ENCODE measurements at places on chromosomes 11 and 22. TPM values are rescaled to one million over a fixed set of nuclear protein-coding genes. Genes with fewer than 3 reads are reported as not detected.

Gene SULT4A1
- 0.45 TPM for total RNA-seq

Gene CDON
- total RNA-seq: 15.9 TPM

Gene MYOD1
- total RNA-seq: not detected

Gene TMPRSS13
- total RNA-seq: 0.15 TPM

Gene TRPM5
- total RNA-seq: not detected

Gene HTR3A
- total RNA-seq: not detected

Gene SELENOO
- total RNA-seq: 14.5 TPM

Gene OR10A2
- total RNA-seq: not detected

Gene TRIM6
- 1.5 TPM for total RNA-seq

Gene OR5A1
- total RNA-seq: not detected

- DNase-seq: no peak
Measured at GRCh38 chr11:116249561-116249960, 523.2 kb downstream of the BUD13 start.

- DNase-seq: no peak
Measured at GRCh38 chr22:38973289-38974169, 8.6 kb upstream of the APOBEC3B start.

DNA sequence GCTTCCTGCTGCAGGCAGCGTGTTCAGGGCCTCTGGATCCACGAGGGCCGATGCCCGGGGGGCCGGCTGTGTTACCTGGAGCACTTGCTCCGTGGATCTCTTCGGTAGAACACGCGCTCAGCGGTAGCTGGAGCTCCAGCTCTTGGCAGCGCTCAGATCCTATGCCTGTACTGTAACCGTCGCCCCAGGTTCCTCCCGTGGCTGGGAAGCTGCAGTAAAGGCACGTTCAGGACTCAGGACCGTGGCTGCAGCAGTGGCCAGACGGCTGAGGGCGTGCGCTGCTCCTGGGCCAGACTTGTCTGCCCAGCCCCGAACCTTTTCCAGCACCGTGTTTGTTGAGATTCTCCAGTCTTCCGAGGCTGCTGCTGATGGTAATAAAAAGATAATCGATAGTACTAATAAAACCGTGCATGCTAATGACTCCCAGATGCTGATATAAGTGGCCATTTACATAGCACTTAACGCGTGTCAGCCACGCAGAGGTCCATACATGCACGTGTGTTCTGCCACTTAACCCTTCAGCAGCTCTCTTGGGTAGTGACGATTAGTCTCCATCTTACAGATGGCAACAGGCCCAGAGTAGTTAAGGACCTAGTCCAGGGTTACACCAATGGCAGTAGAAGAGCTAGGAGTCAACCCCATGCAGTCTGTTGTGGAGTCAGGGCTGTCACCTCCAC is 1.4 kb downstream of the MOV10L1 start:
- DNase-seq: no peak

DNA sequence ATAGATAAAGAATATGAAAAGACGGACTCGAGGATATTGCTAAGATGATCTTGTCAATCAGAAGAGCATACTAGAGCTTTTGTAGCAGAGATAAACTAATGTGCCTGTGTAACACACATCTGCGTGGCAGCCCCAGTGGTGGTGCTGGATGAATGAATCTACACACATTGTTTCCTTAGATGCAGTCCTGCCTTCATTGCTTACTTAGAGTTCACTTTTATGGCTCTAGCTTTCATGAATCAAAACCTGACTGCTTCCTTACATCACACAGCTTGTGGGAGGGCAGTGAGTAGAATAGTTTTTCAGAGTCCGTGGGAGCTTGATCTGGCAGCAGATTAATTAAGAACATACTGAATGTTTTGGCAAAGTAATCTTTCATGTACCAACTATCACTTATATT is 83.7 kb downstream of the EXT2 start:
- DNase-seq: no peak

GRCh38 chr11:72216638-72217037 is at the start of gene FOLR2:
TSS of gene FOLR2 (plus strand) at chr11:72216794. CDS start at chr11:72218585, 1,791 bp downstream.
- no peak for DNase-seq

GRCh38 chr11:831961-832528 is 707 bp upstream of the CD151 start:
- no peak for DNase-seq

- DNase-seq: peak; percentile 69
Measured at GRCh38 chr11:76225122-76225611, 18.9 kb upstream of the WNT11 start.

DNA sequence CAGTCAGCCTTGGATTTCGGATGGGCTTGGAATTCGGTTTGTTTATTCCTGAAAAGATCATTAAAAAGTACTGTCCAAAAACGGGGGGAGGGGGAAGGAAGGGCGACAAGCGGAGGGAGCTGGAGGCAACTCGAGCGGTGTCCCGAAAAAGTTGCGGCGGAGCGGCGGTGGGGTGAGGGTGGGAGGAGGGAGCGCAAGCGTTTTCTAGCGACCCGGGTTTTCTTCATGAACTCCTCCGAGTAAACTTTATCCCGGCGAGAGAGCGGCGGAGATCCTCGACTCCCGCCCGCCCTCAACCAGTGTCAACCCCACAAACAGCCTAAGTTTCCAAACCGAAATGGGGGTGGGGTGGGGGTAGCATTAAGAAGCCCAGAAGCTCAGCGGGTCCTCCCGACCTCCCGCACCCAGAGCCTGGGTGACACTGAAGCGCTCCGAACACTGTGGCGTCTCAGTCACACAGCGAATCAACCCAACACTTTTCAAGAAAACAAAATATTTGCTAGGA is 133.0 kb upstream of the C11orf58 start:
- DNase-seq: no peak

- no peak for DNase-seq
Measured at GRCh38 chr22:36986242-36986821, 32.9 kb downstream of the TST start.

GRCh38 chr11:118142081-118142480 is 10.5 kb downstream of the SCN4B start:
- DNase-seq: no peak

GRCh38 chr22:44407987-44408828 is 89.8 kb downstream of the RTL6 start:
- DNase-seq: peak; percentile 55

- no peak for DNase-seq
Measured at GRCh38 chr22:36565686-36566085, 36.7 kb upstream of the EIF3D start.

DNA sequence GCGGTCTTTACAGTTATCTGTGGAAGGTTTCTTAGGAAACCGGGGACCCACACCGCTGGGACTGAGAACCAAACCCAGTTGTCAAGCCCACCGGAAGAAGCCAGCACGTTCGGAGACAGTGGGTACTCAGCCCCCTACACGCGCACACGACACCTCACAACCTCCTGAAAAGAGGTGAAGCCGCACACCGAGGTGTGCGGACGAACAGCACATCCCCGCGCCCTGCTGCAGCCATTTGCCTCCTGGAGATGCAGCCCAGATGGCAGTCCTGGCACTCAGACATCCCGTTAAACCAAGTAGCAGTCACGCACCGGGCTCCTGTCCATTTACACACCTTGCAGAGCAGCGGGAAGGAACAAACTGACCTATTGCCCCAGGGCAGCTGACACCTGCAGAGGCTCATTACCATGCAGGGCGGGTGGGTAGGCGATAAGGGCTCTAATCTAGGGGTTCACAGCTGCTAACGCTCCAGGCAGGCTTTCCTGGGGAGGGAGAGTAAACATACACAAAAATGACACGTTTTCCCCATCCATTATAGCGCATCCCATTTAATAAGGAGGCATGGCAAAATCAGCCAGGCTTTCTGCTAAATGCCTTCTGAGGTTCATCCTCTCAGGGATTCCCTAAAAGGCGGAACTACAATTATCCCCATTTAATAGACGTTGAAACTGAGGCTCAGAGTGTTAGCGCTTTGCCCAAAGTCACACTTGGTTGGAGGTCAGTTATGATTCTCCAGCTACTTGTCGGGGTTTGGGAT is 864 bp upstream of the EHBP1L1 start:
- peak; percentile 44 for DNase-seq

GRCh38 chr11:128867277-128867676 is at the start of gene KCNJ1:
TSS of gene KCNJ1 (minus strand) at chr11:128867296. CDS start at chr11:128840243, 27,053 bp downstream.
- no peak for DNase-seq

DNA sequence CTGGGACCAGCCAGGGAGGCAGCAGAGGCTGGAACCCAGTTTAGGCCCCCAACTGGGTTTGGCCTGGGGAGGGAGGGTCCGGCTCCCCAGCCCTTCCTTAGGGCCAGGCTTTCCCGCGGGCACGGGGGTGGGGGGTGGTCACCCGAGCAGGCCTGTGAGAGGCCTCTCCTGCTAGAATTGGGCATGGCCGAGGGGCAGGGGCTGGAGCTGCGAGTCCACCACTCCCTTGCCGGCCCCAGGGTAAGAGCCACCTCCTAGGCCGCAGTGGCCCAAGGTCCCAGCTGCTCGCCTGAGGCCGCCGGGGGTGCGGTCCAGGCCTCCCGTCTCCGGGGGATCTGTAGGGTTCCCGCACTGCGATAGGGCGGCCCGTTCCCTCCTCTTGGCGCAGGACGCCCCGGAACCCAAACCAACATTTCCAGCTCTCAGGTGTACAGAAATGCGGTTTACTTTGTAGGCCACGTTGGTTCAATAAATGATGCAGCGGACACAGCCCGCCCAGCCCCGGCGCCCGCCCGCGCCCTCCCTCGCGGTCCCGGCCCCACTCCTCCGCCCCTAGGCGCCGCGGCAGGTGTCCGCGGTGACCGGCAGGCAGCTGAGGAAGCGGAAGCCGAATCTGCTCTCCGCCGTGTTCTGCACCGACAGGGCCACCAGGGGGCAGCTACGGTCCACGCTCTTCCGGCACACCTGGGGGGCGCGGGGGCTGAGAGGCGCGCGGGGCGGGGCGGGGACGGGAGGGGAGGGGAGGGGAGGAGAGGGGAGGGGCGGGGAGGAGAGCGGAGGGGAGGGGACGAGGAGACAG is 5.9 kb downstream of the LMNTD2 start:
- peak; percentile 72 for DNase-seq

GRCh38 chr11:111774955-111775710 is 8.9 kb upstream of the PPP2R1B start:
- peak; percentile 48 for DNase-seq

GRCh38 chr11:19762266-19762665 is 49.6 kb downstream of the NAV2 start:
- no peak for DNase-seq

- no peak for DNase-seq
Measured at GRCh38 chr22:22520667-22521602, 865 bp upstream of the ZNF280A start.

DNA sequence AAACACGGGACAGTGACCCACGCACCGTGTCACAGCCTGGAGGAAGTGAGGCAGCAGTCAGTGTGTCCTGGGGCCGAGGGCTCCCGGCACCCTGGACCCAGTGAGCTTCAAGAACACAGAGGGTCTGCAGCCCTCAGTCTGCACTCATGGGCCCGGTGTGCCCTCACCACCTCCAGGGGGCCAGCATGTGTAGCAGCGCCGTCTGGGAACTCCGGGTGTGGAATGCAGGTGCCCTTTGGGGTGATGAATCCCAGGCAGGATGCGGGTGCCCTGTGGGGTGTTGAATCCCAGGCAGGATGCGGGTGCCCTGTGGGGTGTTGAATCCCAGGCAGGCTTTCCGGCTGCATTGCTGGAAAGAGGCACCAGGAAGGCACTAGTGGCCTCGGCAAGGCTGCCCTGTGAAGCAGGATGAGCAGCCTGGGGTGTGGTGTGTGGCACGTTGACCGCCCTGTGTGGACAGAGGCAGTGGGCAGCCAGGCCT is 1399.9 kb downstream of the BRD1 start:
- DNase-seq: no peak

- DNase-seq: no peak
Measured at GRCh38 chr22:49212466-49212865, 615.2 kb downstream of the BRD1 start.

GRCh38 chr11:95241681-95242081 is 10.7 kb upstream of the SESN3 start:
- DNase-seq: no peak

- DNase-seq: no peak
Measured at GRCh38 chr11:128338811-128339210, 248.5 kb downstream of the ETS1 start.

- DNase-seq: no peak
Measured at GRCh38 chr22:27434898-27435297, 366.7 kb downstream of the MN1 start.

DNA sequence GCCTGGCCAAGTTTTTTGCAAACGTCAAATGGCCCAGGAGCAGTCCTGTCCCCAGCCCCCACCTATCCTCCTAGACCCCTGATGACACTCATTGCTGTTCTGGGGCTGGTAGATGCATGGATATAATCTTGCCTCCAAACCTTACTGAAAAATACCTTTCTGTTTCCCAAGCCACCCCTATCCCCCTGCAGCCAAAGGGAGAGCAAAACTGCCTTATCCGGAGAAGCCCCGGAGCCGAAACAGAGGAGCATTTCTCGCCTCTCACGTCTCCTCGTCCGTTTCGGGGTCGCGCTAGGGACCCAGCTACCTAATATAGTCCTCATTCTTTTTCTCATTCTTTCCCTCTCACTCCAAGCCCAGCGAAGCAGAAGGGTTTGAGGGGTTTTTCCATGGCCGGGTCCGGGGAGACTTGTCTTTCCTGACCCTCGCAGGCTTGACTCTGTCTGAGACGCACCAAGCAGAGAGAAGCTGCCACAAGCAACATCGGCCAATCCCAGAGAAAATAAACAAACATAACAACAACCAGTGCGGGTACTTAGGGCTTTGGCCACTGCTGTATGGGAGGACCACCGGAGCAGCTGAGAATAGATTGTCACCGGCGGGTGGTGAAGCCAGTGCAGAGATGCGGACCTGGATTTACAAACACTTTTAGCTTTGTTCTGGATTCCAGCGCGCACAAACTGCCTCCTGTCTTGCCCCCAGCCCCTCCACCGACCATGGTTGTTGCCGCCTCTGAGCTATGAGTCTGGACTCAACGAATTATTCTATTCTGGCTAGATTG is 1.6 kb downstream of the BSX start:
- no peak for DNase-seq

- DNase-seq: no peak
Measured at GRCh38 chr11:111528557-111528956, 12.0 kb upstream of the LAYN start.

Measured in left ventricle myocardium superior (tissue), 1 donor.